Stimulated activated CD4-positive, alpha-beta T cell treated with anti-CD3 and anti-CD28 coated beads, Interleukin-1b, Interleukin-23, amount 100 ng/mL, for 24 hours (primary cell): ENCODE measurements at places on chromosomes 1 and 21.

DNA sequence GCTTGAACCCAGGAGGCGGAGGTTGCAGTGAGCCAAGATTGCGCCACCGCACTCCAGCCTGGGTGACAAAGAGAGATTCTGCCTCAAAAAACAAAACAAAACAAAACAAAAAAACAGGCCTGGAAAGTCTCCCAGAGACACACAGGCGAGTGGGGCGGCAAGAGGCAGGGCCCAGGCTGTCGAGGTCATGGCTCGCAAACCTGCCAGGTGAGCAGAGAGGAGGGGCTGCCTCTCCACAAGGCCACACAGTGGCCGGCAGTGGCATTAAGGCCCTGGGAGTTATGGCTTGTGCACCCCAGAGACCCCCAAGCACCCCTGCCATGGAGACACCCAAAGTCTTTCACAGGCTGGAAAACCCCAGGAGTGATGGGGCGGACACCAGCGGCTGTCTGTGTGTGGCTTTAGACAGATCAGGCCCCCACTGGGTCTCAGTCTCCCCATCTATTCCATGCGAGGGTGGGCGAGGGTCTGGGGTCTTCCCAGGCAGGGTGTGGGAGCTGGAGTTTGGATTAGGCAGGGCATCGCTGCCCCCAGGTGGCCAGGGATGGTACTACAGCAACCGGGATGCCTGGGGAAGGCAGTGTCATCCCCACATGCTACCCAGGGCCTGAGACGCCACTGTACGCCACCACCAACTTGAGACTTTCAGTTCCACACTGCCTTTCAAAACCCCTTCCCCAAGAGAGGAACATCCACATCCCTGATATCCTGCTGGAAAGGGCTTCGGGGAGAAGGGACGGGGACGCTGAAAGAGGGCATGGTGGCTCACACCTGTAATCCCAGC lies 7.3 kb upstream of the CTRC start:
- peak; percentile 64 for DNase-seq

DNA sequence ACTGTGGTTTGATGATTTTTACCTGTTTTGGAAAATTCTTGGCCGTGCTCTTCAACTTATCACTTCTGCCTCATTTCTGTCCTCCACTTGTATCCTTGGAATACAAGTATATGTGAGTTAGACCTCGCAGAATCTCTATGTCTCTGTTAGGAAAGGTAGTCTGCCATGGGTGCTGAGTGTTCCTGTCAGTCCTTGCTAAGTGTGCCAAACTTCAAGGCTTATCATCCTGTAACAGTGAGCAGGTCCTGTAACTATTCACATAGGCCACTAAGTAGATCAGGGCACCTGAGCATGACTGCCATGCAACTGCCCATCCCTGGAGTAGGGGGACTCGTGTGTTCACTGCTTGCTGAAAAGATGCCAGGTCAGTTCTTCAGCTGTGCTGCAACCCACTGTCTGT lies 24.2 kb upstream of the BMP8B start:
- DNase-seq = no peak

GRCh38 chr1:65259816-65260215 lies 49.5 kb upstream of the DNAJC6 start:
- no peak for DNase-seq

DNA sequence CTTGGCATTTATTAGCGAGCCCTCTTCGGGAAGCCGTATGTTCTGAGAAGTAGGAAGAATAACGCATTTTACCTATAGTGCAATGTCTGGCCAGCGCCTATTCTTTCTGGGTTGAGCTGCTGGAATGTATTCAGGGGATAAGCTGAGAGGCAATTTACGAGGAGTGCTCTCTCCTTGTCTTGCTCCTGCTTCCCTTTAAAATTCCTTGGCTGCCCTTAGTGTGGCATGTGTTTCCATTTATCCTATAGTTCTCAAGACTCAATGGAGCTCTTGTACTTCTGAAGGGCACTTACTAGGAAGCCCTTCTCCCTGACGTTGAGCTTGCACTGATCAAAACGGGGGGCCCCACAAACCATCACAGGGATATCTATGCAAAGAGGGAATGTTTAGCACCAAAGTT lies 364.6 kb downstream of the DISC1 start:
- DNase-seq = no peak

- DNase-seq = no peak
Observed at GRCh38 chr1:51464828-51465227, 54.2 kb downstream of the EPS15 start.

- DNase-seq = no peak
Observed at GRCh38 chr1:50279622-50280330, 143.5 kb downstream of the DMRTA2 start.

GRCh38 chr1:96473791-96474434 lies 247.7 kb upstream of the PTBP2 start:
- no peak for DNase-seq

DNA sequence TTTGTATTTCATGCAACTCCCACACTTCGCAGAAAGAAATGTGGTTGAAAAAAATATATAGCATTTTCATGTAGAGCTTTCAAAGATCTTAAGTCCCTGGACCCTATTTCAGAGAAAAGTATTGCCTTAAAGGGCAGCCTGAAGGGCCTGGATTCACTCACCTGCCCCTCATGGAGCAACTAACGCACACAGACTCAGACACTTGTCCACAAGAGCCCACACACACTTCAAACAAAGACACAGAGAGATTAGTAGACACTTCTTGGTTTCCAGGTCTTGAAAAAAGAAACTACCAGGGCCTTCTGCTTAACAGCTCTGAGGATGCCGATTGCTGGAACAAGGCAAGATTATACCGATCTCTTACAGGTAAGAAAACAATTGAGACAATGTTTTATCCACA lies 122.2 kb downstream of the ZBTB18 start:
- no peak for DNase-seq
